Heart right ventricle (tissue), 16 donors: ENCODE measurements at places on chromosomes 7 and 10.

DNA sequence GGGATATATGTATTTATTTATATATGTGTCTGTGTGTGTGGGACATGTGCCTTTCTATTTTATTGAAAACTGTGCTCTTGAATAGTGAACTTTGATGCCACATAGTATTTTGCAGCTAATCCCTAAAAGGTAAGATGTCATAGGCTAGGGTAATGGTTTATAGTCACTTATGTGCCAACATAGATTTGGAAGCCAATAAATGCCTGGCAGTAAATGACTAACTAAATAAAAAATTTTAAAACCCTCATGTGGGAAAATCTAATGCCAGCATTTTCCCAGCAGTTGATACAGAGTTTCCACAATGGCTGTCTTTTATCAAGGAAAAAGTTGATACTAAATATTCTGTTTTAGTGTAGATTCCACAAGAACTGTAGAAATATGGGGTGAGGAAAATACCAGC, 101.5 kb upstream of the IMMP2L start:
- no peak overlapping the region for H3K27ac ChIP-seq
- no peaks in the 10 kb centered on the region for H3K4me1 ChIP-seq
- no peak overlapping the region for H3K4me3 ChIP-seq
- no peak for DNase-seq

- peak; percentile 38 for DNase-seq
- H3K4me1 ChIP-seq, result no peaks in the 10 kb centered on the region
- no peak overlapping the region for H3K4me3 ChIP-seq
- H3K36me3 ChIP-seq, result no peaks in the 10 kb centered on the region
- H3K27ac ChIP-seq, result no peak overlapping the region
- H3K27me3 ChIP-seq, result no peaks in the 10 kb centered on the region
These were observed 18.3 kb upstream of the HBP1 start for GRCh38 chr7:107150375-107151073.

DNA sequence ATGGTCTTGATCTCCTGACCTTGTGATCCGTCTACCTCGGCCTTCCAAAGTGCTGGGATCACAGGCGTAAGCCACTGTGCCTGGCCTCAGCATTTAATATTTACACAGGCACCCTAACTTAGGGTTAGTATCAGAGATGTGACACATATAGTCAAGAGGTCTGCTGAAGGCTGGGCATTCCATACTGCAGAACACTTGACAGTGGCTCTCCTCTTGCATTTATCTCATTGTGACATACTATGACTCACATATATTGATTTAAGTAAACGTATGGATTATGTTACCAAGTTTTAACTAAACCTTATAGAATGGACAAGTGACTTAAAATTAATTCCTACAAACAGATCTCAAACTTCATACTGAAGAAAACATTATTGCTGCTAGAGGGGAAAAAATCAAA, 36.6 kb downstream of the BRAF start:
- peaks cover 34% of the 10 kb centered on the region for H3K4me1 ChIP-seq
- H3K27me3 ChIP-seq, result no peaks in the 10 kb centered on the region
- no peaks in the 10 kb centered on the region for H3K36me3 ChIP-seq
- H3K4me3 ChIP-seq, result no peak overlapping the region

- H3K27ac ChIP-seq, result peak overlapping the region; percentile 76
- peak; percentile 49 for DNase-seq
- no peaks in the 10 kb centered on the region for H3K27me3 ChIP-seq
- H3K4me1 ChIP-seq, result peaks cover 40% of the 10 kb centered on the region
- peak overlapping the region; percentile 67 for H3K4me3 ChIP-seq
- no peaks in the 10 kb centered on the region for H3K36me3 ChIP-seq
These were observed 166.3 kb downstream of the NEURL1 start for GRCh38 chr10:103659674-103660363.

GRCh38 chr10:70681731-70682005, 9.4 kb downstream of the ADAMTS14 start:
- no peaks in the 10 kb centered on the region for H3K36me3 ChIP-seq
- DNase-seq, result no peak
- no peak overlapping the region for H3K4me3 ChIP-seq
- no peak overlapping the region for H3K27ac ChIP-seq
- no peaks in the 10 kb centered on the region for H3K4me1 ChIP-seq
- no peaks in the 10 kb centered on the region for H3K27me3 ChIP-seq

DNA sequence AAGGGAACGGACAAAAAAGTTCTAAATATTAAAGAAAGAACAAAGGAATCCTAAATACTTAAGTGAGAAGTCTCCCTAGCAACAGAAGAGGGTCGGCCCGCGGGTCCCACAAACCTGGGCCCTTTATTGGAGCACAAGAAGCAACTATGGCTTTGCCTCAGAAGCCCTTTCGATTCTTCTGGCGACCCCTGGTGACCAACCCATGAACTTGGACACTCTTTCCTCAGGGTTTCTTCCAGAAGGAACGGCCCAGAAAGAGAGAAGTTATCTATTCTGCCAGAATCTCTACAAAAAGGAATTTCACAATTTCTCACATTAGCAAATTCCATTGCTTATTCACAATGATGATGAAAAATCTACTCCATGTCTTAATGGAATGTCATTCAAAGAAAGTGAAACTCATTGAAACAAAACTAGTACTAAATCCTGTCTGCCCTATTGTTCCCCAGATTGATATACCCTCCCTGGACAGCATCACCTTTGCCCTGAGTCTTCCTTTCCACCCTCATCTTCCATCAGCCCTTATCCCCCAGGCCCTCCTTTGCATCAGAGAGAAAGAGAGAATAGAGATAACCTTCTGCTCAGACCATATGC, 43.7 kb downstream of the CPVL start:
- H3K4me1 ChIP-seq, result peaks cover 39% of the 10 kb centered on the region
- H3K27me3 ChIP-seq, result no peaks in the 10 kb centered on the region
- no peaks in the 10 kb centered on the region for H3K36me3 ChIP-seq
- H3K4me3 ChIP-seq, result no peak overlapping the region
- DNase-seq, result peak; percentile 78
- no peak overlapping the region for H3K27ac ChIP-seq

- H3K27me3 ChIP-seq, result no peaks in the 10 kb centered on the region
- H3K27ac ChIP-seq, result no peak overlapping the region
- peak; percentile 9 for DNase-seq
- H3K4me1 ChIP-seq, result peaks cover 2% of the 10 kb centered on the region
- H3K4me3 ChIP-seq, result no peak overlapping the region
These were observed 45.0 kb upstream of the DPYSL4 start for GRCh38 chr10:132141526-132142395.

- no peaks in the 10 kb centered on the region for H3K27me3 ChIP-seq
- no peak overlapping the region for H3K4me3 ChIP-seq
- H3K27ac ChIP-seq, result no peak overlapping the region
- H3K4me1 ChIP-seq, result no peaks in the 10 kb centered on the region
- no peaks in the 10 kb centered on the region for H3K36me3 ChIP-seq
These were observed 29.2 kb upstream of the ATRNL1 start for GRCh38 chr10:115063701-115064658.

DNA sequence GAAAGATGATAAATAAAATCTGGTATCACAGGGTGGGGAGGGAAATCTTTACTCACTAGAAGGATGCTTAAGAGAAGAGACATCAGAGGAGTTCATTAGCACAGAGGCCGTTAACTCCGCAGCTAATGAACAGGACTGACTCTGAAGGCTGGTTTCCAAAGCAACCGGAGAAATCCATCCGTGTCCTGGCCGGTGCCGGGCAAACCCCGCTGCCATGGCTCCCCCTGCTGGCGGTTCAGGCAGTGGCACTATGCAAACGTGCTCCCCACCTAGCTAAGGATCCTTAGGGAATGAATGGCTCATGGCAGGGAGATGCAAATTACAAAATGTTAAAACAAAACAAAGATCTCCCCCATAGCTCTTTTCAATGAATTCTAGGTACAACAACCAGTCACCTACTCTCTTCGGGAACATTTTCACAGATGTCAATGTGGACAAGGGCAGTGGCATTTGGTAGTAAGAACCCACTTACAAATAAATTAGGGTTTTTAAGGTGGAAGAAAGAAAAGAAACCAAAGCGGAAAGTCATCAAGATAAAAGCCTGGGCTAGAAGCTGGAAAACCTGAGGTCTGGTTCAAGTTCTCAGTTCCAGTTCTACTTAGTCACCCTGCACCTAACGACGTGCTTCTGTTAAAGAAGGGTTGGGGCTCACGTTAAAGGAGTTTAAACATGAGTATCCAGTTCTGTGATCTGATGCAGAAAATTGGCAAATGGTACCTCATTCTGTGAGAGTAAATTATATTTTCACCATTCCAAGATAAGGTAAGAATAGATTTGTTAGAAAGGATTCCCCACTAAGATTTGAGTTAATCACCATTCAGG, 138.2 kb downstream of the SVIL start:
- H3K27ac ChIP-seq, result no peak overlapping the region
- H3K4me1 ChIP-seq, result no peaks in the 10 kb centered on the region
- no peaks in the 10 kb centered on the region for H3K27me3 ChIP-seq
- no peaks in the 10 kb centered on the region for H3K36me3 ChIP-seq
- no peak overlapping the region for H3K4me3 ChIP-seq

GRCh38 chr7:96591900-96592676, 117.6 kb downstream of the SEM1 start:
- DNase-seq, result no peak
- H3K27me3 ChIP-seq, result no peaks in the 10 kb centered on the region
- H3K27ac ChIP-seq, result no peak overlapping the region
- no peaks in the 10 kb centered on the region for H3K36me3 ChIP-seq
- H3K4me3 ChIP-seq, result no peak overlapping the region
- H3K4me1 ChIP-seq, result no peaks in the 10 kb centered on the region

- no peaks in the 10 kb centered on the region for H3K36me3 ChIP-seq
- no peak overlapping the region for H3K4me3 ChIP-seq
- H3K4me1 ChIP-seq, result peaks cover 17% of the 10 kb centered on the region
- H3K27ac ChIP-seq, result no peak overlapping the region
- DNase-seq, result no peak
These were observed 37.8 kb downstream of the CAV1 start for GRCh38 chr7:116562529-116563121.

- DNase-seq, result no peak
- no peak overlapping the region for H3K27ac ChIP-seq
- no peaks in the 10 kb centered on the region for H3K27me3 ChIP-seq
- no peak overlapping the region for H3K4me3 ChIP-seq
- no peaks in the 10 kb centered on the region for H3K36me3 ChIP-seq
These were observed 60.1 kb upstream of the GNA12 start for GRCh38 chr7:2904202-2904601.
